Activated CD4-positive, alpha-beta T cell treated with anti-CD3 and anti-CD28 coated beads, Interleukin-2, amount 50 U/mL, for 24 hours (primary cell): ENCODE measurements at places on chromosomes 13 and 19.

GRCh38 chr19:42206871-42207755, 10.4 kb downstream of the DEDD2 start:
- no peak for DNase-seq

GRCh38 chr19:6452223-6452614, 7.4 kb downstream of the SLC25A23 start:
- DNase-seq: no peak

- no peak for DNase-seq
Observed at GRCh38 chr19:49875857-49876421, 1.2 kb downstream of the AKT1S1 start.

DNA sequence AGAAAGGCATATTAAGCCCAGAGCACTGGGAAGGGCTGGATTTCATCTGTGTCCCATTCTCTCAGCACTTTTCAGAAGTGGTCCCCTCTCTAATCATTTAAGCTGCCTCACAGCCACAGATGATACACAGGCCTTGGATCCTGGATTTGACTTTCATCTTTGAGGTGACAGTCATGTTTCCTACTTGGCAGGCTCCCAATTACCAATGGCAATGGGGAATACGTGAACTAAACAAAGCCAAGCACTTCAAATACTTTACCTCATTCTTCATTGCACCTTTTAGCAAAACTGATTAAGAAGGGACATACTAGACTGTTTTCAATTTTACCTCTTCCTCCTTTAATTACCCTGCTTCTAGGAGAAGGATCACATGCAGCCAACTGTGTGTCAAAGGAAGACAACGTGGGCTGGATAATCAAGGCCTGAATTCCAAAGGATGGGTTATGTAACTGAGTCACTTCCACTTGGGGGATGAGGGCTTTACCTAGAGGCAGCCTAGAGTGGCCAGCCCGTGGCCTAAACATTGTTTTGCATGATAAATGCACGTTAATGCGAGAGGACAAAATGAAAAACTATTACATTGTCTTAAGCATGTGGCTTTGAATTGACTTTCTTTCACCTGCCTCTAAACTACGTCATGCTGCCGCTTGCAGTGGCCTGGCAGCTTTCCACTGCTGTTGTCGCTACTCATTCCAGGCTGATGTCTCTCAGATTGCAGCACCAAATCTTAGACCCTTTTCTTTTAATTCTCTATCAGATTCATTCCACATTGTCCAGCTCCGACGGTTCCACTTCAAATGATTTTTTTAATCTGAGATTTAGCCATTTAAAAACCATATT, 95.0 kb downstream of the KCTD12 start:
- DNase-seq: no peak

DNA sequence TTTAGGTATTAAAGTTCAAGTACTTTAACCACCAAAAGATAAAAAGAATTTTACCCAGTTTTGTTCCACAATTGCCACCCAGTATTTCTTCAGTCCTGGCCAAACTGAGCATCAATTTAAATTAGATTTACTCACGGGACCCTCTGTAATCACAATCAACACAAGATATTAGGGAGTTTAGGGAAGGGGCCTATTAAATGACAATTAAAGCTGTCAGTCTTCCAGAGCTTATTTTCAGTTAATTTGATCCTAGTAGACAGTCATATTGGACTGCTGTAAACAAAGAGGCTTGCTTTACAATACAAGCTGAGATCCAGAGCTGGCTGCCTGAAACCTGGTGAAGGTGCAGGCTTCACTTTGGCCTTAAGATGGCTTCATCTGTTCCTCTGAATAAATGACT, 321.2 kb upstream of the NBEA start:
- no peak for DNase-seq

GRCh38 chr19:38291855-38292254, 12.2 kb upstream of the C19orf33 start:
- DNase-seq: no peak

DNA sequence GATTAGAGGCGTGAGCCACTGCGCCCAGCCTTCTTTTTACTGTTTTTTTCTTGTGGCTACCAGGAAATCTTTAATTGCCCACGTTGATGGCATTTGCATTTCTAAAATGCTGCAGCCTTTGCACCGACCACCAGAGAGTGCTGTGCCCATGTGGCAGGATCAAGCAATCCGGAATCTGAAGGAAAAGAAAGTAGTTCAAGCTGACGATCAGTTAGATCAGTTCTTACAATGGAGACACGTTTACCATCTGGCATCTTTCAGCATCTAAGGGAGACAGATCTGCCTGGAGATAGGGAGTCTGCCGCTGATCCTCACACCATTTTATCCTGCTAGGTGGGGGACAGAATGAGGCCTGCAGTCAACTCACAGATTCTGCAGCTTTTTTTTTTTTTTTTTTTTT, 19.9 kb downstream of the TINCR start:
- no peak for DNase-seq

- no peak for DNase-seq
Observed at GRCh38 chr19:46384396-46384795, 29.0 kb downstream of the CCDC8 start.

GRCh38 chr13:102571075-102571474, 25.7 kb upstream of the TPP2 start:
- DNase-seq: no peak

- DNase-seq: no peak
Observed at GRCh38 chr19:15390814-15391213, 11.2 kb upstream of the AKAP8 start.

DNA sequence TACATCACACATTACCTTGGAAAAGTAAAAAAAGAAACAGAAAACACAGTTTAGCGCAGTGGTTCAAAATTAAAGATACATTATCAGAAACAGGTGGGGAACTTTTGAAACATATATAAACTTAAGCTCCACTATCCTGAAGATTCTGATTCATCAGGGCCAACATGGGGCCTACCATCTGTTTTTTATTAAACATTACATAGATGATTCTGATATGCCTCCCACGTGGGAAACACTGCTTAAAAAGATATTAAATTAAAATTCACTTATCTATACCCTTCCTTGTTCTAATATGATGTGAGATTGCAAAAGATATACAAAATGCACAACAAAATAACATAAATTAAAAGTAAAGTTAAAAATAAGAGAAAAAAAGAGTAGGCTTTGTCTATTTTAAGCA, 125.0 kb downstream of the VWA8 start:
- no peak for DNase-seq

GRCh38 chr19:42468273-42468796, 25.6 kb upstream of the CXCL17 start:
- no peak for DNase-seq

DNA sequence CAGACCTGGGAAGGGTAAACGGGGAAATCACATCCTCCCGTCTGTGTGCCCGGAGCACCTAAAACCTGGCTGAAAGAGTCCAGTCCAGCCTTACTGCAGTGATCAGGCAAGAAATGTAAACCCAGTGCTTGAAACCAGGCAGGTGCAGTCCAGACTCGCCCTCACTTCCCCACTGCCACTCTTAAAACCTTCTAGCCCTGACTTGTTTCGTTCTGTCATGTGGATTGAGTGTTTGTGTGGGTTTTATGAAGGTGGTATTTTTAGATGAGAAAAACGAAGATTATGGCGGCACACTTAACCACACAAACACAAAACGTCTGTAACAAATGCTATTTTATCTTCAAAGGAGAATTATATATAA, 839 bp upstream of the CKAP2 start:
- no peak for DNase-seq

DNA sequence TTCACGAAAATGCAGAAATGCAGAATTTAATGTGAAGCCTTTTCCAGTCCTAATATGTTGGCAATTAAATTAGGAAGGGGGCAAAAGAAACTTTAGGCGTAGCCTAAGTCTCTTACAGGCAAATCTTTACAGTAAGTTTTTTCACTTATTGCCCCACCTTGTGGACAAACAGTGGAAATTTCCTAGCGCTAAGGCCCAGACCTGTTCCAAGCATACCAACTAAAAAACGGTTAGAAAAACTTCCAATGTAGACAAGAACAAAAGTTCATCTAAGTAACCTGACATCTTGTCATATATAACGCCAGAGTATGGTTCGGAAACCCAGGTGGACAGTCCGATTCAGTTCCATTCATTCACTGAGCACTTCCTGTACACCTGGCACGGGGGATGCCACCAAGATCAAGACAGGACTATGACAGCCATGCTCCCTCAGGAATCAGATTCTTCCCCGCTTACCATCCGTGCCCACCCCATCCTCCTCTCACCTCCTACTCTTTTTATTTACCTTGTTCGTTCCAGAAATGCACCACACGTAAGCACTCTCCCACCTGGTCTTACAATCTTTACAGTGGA, 4.9 kb downstream of the ZAR1L start:
- no peak for DNase-seq

GRCh38 chr13:114128624-114129522, 3.5 kb downstream of the RASA3 start:
- peak; percentile 73 for DNase-seq

GRCh38 chr13:33326723-33327122, 41.2 kb upstream of the STARD13 start:
- DNase-seq: no peak

DNA sequence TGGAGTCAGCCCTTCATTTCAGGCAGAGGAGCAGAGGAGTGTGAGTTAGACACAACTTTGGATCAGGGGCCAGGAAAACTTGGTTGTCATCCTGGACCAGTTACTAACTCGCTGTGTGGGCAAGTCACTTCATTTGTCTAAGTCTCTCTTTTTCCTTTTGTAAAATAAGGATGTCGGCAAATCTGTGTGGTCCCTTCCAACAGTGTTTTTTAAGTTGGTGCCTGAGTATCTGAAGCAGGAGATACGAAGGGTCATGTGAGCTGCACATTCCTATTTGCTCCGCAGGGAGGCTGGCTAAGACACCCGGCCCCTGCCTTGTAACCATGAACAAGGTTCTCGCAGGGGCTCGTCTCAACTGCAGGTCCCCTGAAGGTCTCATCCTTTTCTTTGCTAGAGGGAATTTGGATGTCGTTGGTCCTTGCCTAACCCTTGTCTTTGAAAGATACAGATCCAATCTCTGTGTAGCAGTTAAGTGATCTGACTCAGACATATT, 64.3 kb downstream of the LRCH1 start:
- DNase-seq: no peak

DNA sequence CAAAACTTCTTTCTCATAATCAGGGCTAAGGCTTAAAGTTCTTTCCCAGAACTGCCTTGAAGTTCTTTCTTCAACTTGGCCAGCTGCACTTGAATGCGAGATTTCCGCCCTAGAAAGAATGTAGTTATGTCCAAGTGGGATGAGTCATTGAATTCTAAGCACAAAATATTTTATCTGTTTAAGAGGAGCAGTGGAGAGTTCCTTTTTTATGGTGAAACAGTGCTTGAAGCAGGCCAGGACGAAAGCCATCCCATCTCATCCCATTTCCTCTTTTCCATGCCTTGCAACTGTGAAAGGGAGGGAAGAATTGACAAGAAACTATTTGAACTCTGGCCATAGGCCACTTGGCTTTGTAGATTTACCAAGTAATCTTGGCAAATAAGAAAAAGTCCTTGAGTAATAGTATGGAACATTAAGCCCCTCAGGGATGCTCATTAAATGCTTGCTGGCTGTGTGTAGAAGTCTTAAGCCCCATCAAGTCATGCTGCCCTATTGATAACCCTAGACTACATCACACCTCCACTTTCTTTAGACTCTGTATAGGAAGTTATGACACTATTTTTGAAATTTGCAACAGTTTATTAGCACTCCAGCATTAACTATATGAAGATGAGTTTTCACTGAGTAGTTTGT, 174.5 kb downstream of the KCTD12 start:
- no peak for DNase-seq

DNA sequence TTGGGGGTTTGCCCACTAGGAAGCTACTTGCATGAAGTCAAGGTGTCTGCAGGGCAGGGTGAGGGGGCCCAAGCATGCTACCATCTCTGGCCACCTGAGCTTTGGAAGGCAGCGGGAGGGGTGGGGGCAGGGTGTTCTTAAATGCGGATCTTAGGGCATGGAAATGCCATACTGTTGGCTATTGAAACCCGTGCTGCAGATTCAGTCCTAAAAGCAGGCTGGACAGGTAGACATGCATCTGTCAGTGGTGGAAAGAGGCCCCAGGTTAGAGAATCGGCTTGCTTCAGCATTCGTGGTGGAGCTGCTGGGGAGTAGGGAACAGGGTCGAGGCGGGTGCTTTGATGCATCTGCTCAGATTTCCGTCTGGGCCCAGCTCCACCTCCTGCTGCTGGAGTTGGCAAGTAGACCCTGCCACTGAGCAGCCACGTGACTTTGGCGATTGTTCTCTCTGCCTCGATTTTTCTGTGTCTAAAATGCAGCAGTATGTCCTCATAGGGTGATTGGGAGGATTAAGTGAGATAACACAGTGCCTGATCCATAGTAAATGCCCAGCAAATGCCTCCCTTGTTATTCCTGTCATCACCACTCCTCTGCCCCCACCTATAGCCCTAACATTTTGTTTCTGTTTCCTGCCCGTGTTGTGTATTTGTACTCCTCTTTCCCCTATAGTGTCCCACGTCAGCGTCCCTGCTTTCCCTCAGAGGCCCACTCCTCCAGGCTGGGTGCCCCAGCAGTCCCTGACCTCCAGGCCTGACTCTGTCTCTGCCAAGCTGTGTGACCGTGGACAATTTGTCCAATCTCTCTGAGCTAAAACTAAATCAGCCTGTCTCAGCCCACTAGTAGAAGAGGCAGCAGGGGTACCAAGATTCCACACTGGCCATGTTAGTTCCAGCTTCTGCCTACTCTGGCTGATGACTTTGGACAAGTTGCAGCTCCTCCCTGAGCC, 5.8 kb downstream of the PPP1R37 start:
- DNase-seq: no peak

- DNase-seq: no peak
Observed at GRCh38 chr19:31906111-31906871, 439.1 kb upstream of the ZNF507 start.

GRCh38 chr19:13240312-13241022, 90.3 kb downstream of the IER2 start:
- no peak for DNase-seq

GRCh38 chr13:30404207-30404606, 18.1 kb upstream of the UBE2L5 start:
- DNase-seq: no peak

DNA sequence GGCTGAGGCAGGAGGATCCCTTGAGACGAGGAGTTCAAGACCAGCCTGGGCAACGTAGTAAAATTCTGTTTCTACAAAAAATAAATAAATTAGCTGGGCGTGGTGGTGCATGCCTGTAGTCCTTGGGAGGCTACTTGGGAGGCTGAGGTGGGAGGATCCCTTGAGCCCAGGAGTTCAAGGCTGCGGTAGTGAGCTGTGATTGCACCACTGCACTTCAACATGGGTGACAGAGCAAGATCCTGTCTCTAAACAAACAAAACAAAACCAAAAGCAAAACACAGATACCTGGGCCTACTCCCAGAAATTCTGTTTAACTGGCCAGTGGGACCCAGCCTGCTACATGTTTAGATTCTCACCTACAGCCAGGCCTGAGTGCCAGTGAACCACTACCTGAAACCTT, 74.6 kb upstream of the MEDAG start:
- no peak for DNase-seq

GRCh38 chr19:43354305-43354627, 780 bp downstream of the CD177 start:
- DNase-seq: no peak

DNA sequence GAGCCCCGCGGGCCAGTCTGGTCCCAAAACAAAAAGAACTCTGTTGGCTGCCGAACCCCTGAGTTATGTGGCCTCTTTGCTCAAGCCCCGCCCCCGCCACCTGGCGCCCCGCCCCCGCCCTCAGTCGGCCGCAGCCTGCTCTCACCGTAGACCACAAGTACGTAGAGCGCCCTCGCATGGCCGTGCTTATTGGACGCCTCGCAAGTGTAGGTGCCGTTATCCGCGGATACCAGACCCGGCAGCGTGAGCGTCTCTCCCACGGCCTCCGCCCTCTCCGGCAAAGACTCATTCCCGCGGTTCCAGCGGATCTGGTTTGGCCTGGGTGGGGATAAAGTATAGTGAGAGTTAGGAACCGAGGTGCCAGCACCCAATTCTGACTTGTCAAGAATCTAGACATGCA, 5.5 kb upstream of the ZNF428 start:
- DNase-seq: peak; percentile 76
